ENCODE measurements at places on chromosomes 2 and 18.

DNA sequence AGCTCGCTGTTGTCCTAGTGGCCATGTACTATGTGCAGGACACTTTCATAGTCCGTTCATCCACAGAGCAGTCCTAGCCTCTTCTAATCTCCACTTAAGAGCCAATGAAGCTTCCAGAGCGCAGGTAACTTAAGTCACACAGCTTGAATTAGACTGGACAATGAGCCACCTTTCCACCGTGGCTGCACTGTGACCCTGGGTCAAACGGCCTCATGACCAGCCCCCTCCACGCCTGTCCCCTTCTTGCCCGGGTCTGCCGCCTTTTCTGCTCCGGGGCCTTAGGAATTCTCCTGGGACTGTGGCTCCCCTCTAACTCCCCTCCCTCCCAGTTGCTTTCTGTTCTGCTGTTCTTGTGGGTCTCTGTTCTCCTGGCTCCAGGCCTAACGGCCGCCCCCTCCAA, 8.4 kb upstream of the PRKCE start:
- ATAC-seq = no peak

DNA sequence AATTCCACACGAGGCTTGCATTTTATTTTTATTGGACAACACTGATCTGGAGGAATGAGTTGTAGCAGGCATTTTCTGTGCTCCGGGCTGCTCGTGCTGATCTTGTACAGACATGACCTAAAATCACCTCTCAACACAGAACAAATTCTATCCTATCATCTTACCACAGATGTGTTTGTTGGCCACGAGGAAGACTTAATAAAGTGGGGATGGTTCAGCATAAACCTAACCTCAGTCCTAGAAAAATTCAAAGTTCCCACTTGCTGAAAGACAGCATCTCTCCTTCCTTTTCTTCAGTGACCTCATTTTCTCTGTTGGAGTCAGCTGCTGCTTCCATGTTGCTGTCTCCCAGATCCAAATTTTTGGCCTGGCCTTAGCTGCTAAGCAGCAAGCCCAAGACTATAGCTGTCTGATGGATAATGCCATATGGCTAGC, 45.3 kb downstream of the RBKS start:
- no peak for ATAC-seq

GRCh38 chr18:26722565-26722931, 143.0 kb downstream of the AQP4 start:
- no peak for ATAC-seq

GRCh38 chr2:48856144-48856543, 100.6 kb upstream of the LHCGR start:
- ATAC-seq = no peak

DNA sequence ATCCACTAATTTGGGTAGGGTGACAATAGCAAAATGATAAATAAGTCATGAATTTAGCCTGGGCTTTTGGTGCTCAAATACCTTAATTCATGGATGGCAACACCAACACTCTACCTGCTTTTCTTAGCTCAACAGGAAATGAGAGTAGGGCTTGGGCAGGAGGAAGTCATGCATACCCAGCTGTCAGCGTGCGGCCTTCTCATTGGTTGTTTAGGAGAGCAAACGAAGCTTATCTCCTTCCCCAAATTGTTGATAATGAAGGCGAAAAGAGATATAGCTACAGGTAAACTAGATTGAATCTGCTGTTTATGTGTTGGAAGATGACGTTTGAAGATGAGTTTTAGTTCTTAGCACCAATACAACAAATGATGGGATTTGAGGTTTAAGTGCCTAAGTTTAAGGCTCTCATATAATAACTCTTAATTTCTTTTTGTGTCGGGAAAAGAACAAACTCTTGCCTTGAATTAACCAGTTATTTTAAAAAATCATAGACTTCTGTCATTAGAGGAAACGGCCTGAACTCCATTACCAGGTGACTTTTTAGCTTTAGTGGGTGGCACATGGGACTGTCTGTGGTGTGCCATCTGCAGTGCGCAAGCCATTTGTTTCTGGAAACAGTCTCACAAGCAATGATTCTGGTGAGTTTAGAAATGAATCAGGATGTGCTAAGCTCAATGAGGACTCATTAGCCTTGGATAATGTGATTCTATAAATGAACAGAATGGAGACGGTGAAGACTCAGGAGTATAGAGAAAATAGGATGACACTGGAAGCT, 19.8 kb downstream of the MAP4K4 start:
- ATAC-seq = peak; percentile 30

DNA sequence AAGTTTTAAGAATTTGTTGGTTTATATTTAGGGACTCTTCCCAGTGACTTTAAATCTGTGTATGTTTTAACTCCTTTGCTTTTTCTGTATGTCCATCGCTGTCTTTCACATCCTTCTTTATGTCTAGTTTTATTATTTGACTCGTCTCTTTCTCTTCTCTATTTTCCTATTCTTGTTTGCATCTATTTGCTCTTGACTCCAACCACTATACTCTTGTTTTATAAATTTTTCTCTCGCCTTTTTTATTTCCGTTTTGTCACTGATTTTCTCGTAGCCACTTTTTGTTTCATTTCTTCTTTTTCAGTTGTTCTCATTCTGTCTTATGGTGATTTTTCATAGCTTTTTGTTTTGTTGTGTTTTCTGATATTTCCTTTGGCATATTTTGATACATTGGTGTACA, 170.5 kb upstream of the NETO1 start:
- no peak for ATAC-seq

- ATAC-seq = no peak
These were observed 22.0 kb downstream of the CCT7 start for GRCh38 chr2:73255907-73256617.

GRCh38 chr18:41320100-41320499, 634.9 kb upstream of the PIK3C3 start:
- ATAC-seq = no peak

DNA sequence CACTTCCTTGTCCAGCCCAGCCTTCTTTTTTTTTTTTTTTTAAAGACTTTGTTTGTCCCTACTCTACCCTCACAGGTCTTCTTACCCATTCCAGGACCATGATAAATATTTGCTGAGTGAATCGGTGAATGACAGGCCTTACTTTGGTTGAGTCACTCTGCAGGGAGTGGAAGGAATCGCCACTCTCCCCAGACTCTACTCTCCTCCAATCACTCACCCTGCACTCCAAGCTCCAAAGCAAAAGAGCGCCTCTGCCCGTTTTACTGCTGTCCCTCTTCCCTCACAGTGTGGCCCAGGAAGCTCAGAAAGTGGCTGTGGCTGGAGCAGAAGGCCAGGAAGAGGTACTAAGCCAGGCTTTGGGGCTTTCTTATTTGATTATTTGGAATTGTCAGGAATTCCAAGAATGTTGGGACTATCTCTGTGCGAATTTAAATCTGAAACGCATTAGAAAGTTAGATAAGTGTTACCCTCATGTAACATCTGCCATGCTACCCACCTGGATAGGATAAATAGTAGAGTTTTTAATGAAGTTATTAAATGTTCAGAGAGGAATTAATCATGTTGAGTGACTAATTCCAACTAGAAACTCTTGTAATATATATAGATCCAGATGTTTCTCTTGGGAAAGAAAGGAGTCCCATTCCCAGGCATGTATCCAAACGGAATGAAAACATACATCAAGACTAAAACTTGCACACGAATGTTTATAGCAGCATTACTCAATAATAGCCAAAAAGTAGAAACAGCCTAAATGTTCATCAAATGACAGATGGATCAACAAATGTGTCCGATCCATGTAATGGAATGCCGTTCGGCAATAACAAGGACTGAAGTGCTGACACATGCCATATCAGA, 43.0 kb upstream of the CHMP1B start:
- no peak for ATAC-seq

- ATAC-seq = no peak
These were observed 29.7 kb downstream of the AGPS start for GRCh38 chr2:177422271-177422670.

- no peak for ATAC-seq
These were observed 50.3 kb upstream of the RGPD4 start for GRCh38 chr2:107776362-107776761.

- no peak for ATAC-seq
These were observed 1.3 kb downstream of the NCAPH start for GRCh38 chr2:96336873-96337272.

DNA sequence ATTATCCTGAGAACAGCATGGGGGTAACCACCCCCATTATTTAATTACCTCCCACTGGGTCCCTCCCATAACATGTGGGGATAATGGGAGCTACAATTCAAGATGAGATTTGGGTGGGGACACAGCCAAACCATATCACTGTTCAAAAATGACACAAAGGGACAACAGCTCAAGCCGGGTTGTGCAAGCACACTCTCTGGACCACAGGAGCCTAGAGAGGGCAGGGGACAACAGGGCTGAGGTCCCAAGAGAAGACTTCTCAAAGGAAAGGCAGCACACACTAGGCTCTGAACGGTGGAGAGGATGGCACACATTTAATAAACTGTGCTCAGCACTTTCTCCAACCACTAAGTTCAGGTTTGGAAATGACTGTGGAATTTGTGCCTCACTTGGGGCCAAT, 122.1 kb upstream of the PKDCC start:
- ATAC-seq = no peak

GRCh38 chr2:41775366-41776025, 272.3 kb upstream of the PKDCC start:
- no peak for ATAC-seq

DNA sequence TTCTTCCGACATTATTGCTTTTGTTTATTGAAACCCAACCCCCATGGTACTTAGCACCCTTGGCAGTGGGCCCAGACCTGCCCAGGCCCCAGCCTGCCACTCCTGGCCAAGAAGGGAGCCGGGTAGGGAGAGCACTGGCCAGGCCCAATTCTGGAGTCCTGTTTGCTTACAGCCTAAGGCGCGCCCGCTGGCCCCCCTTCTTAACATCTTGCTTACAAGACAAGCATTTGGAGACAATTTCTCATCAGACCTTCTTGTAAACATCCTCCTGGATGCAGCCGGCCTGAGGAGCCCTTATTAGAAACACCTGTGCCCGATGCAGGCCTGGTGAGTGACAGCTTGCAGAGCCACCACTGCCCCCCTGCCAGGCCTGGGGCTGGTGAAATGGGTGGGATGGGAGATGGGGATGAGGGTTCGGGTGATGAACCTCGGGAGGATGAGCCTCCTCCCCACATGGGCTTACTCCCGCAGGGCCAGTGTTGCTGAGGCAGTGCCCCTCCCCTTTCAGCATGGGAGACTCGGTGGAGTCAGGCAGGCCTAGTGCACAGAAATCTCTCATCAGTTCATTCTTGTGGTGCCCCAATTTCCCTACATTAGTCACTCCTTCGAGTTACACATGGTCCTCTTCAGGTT, 217.5 kb downstream of the CYP26B1 start:
- no peak for ATAC-seq

DNA sequence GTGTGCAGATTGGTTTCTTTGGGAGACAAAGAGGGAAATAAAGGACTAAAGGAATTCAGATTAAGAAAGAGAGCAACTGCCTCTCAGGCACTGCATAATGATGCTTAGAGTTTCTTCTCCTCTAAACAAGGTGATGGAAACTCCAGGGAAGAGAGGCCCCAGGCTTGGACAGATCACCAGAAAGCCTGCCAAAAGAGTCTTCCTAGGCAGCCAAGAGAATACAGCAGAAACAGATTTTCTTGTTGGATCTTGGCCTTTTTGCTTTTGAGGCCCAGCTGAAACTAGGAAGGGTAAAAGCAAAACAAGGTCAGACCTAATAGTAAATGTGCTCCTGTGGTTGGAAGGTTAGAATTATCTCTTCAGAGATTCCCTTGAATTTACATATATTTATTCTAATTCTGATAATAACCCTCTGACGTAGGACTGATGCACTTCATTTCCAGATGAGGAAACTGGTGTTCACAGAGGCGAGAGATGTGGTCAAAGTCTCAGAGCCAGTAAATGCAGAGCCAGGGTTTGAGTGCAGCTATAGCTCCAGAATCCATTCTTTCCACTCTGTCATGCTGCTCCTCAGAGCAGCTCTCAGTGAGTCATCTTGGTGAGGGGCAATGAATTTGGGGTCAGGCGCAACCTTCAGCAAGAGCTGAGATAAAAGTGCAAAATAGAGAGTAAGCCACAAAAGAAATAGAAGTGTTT, 142.3 kb upstream of the FBXO11 start:
- no peak for ATAC-seq

DNA sequence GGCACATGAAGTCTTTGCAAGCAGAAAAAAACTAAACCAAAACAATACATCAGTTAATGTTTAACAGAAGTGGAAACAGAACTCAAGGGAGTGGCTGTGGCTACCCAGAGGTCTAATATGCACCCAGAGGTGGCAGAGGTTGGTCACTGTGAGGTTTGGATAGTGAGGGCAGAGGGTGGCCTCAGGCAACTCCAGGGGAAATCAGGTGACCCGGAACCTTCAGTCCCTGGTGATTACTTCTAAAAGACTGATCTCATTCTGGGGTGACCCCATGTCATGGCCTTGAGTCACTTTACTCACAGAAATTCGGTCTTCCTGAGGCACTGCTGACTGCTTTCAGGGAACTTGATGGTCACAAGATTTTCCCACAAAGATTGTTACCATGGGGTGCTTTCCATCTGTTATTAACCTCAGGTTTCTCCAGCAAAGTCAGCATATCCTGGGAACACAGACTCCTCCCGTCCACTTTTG, 99.4 kb downstream of the TMEM17 start:
- ATAC-seq = no peak

DNA sequence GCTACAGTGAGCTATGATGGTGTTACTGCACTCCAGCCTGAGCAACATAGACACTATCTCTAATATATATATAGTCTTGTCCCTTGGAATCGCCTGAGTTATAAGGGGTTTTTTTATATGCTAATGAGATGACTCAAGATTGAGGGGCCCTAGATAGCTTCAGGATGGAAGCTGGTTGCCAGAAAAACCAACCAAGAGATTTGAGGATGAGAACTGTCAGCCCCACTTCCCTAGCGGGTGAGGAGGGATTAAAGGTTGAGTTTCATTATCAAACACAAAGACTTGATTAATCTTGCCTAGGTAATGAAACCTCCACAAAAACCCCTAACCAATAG, 12.6 kb upstream of the GALM start:
- ATAC-seq = peak; percentile 52

- peak; percentile 42 for ATAC-seq
These were observed 120.0 kb upstream of the STK17B start for GRCh38 chr2:196291426-196291825.

- ATAC-seq = no peak
These were observed 110.3 kb upstream of the RMP24 start for GRCh38 chr18:35862119-35862640.

- peak; percentile 72 for ATAC-seq
These were observed 43.7 kb upstream of the SEMA4C start for GRCh38 chr2:96913398-96914202.

DNA sequence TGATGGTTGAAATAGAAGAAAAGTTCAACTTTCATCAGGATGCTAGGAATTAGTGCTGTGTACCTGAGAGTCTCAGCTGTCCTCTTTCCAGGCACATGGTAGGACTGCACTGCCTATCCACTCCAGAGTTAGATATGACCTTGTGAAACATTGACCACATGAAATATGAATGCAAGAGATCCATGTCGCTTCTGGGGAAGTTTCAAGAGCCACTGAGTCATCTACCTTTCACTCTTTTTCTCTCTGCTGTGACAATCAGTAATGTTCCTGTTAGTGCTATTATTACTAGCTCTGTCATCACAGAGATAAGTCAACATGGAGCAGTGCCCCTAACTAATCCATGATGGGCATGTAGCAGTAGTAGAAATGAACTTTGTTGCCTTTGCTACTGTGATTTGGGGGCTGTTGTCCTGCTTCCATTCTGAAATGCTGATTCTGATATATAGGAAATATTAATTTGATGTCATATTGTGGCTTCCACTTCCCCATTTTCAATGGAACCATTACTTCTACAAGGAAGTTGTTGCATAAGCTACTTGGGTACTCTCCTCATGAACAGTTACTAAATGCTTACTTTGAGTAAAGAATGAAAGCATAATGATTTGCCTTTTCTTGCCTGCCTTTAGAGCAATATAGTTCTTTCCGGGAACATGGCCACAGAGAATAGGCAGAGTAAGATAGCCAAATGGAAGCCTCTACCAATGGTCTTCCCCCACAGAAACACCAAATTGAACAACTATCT, 192.8 kb upstream of the ZNF521 start:
- no peak for ATAC-seq

Data from activated CD4-positive, CD25-positive, alpha-beta regulatory T cell treated with anti-CD3 and anti-CD28 coated beads, Interleukin-2, amount 50 U/mL, for 24 hours (primary cell).